Cortex of kidney (tissue), 1 donor: ENCODE measurements at places on chromosomes 7 and 10.

- no peak for DNase-seq
These were observed 46.7 kb upstream of the PDZD8 start for GRCh38 chr10:117421985-117422384.

DNA sequence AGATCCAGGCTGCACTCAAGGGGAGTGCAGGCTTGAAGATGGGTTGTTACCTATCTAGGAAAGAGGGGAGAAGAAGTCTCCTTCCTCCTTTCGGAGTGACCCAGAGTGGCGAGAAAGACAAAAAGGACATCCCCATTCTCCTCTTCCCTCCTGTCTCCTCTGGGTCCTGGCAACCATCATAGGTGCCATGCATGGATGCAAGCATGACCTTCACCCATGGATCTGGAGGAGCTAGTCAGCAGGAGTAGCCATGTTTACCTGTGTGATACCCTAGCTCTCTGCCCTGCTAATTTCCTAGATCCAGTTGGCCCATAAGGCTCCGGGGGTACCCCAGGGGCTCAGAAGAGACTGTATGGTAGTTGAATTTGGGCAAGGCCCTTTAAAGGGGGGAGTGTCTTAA, 17.2 kb upstream of the CROT start:
- no peak for DNase-seq

GRCh38 chr10:106716381-106716780, 448.1 kb downstream of the SORCS1 start:
- no peak for DNase-seq

- DNase-seq: no peak
These were observed 91.3 kb upstream of the TMEM229A start for GRCh38 chr7:124124201-124124600.
